ENCODE measurements at places on chromosomes 2 and 18. TPM values are rescaled to one million over a fixed set of nuclear protein-coding genes. Genes with fewer than 3 reads are reported as not detected.

DNA sequence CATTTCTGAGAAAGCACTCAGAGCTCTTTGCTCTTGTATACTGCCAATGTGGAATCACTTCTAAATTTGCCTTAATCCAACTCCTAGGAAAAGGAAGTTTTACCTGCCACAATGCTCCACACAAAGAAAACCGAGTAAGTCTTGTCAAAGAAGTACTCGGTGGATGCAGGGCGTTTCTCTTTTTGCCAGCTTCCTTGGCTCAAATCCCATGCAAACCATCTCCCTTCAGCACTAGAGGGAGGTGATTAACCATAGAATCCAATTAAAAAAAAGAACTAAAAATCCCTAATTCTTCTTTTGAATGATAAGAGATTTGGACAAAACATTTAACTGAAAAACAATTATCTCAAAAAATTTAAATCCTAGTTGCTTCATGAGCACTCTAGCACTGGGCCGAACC lies 129.0 kb downstream of the RPRM start:
- no peak for DNase-seq

GRCh38 chr18:37253394-37254235 lies 312.0 kb downstream of the CELF4 start:
- DNase-seq = peak; percentile 47

DNA sequence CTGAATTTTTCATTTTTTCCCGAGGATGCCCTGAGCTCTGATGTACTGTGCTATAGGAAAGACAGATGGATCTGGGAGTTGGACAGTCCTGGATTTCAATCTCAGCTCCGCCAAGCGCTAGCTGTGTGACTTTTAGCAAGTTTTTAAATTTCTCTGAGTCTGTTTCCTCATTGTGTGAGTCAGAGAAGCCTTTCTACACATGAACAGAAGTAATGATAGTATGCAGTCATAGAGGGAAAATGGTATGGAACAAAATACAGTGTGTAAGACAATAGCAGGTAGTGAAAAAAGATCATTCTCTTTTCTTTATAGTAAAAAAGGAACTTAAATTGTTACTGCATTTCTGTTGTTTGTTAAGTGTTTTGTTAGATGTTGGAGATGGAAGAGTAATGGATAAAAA lies 52.4 kb upstream of the PPM1B start:
- DNase-seq = no peak

The IL1F10 gene
- not detected for total RNA-seq

GRCh38 chr2:159968279-159968900 lies 94.0 kb downstream of the PLA2R1 start:
- no peak for DNase-seq

DNA sequence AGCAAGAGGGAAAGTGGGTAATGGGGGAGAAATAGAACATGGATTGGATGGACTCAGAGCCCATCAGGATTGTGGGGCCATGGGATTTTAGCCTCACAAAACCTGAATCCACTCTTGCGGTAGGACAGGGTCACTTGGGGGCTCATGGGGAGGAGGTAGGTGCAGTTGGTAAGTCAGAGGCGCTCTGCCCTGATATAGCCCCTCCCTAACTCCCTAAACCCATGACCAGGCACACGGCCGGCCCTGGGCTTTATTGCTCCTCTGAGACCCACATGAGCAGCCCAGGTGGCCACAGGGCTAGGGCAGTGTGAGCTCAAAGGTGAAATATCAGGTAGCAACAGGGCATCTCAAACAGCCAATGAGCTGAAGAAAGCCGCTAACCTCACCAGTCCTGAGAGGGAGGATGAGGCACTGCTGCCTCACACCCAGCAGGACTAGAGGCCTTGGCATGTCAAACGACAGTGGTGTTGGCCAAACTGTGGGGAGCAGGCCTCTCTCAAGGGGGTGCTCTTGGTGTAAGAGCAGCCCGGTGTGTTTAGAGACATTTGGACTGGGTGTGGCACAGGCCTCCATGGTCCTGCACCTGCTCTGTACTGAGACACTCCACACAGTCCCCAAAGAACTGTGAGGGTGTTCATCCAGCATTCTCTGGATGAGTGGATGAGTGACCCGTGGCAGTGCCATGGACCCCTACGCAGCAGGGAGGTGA lies 90.8 kb upstream of the HS6ST1 start:
- peak; percentile 26 for DNase-seq

DNA sequence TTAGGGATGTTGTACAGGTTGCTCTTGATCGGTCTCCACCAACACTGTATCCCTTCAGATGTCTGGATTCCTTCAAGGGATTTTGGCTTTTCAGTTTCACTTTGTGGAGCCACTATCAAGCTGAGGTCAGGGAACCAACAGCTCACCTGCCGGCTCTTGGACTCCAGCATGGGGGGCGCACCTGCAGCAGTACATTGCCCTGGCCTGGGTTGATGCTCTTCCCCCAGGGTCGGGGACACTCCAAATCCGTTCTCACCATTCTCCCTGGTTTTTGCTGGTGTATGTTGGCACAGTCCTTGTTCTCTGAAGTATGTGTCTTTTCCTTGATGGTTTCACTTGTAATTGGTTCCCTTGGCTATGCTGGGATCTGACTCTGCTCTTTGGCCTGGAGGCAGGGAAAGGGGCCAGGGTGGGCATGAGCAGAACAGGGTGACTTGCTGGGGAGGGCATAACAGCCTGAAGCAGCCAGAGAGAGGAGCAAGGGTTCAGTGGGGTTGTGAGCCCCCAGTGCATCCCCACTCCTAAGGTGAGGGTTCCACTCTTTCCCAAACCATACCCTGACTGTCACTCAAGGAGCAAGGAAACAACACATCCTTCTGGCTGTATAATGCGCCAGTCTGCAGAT lies 5.1 kb downstream of the ARHGEF4 start:
- no peak for DNase-seq

GRCh38 chr2:11903085-11903606 lies 156.7 kb downstream of the LPIN1 start:
- DNase-seq = no peak

All from liver (tissue), 10 donors.